ENCODE measurements at places on chromosomes 3 and 15.

- DNase-seq: no peak
Measured at GRCh38 chr3:50233176-50233575, 2.8 kb upstream of the GNAI2 start.

DNA sequence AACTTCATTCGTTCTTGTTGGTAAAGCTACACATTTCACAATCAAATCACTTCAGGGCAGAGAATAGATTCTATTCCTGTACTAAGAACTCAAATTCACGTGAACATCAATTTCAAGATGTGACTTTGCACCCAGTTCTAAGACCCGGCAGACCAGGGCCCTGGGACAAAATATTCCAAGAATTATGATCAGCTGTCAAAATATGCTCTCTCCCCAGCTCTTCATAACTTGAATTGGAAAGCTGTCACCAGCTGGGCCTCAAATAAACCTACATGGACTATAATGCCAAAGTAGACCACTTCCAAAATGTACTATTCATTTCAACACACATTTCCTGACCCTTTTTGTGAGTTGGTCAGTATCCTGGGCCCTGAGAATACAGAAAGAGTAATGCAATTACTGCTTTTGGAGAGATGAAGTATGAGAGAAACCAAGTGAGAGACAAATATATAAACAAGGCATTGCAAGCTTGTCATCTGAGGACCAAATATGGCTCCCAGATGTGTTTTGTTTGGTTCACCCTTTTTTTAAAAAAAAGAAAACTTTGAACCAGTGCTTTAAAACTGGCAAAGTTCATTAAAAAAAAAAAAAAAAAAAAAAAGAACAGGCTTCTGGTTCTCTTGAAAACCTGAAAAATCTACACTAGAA, 14.9 kb downstream of the MAGI1 start:
- DNase-seq: no peak

DNA sequence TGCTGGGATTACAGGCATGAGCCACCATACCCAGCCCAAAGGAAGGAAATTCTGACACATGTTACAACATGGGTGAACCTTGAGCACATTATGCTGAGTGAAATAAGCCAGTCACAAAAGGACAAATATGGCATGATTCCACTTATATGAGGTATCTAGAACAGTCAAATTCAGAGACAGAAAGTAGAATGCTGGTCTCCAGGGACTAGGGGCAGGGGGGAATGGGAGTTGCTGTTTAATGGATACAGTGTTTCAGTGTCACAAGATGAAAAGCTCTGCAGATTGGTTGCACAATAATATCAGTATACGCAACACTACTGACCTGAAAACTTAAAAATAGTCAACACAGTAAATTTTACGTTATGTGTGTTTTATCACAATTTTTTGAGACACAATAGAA, 4.1 kb downstream of the SPATA12 start:
- no peak for DNase-seq

DNA sequence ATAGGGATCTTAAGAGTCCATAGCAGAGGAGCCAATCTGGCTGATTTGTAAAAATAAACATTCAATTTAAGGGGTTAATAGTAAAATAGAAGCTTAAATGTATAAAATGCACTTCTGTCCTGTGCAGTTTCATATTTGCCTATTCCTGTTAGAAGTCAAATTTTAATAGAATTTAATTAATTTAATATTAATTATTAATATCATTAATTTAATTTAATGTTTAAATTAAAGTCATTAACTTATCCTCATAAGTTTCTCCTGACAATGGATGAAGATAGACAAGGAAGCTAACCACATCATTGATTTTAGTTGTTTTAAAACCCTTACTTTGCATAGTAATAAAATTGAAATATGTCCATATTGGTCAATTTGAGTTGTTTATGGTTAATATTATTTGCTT, 1096.2 kb upstream of the EPHA6 start:
- DNase-seq: no peak
